ENCODE measurements at places on chromosomes 4 and X.

GRCh38 chrX:132876523-132877338 is 81.7 kb downstream of the HS6ST2 start:
- DNase-seq, result no peak

GRCh38 chrX:80335062-80335830 is 85.0 kb upstream of the TENT5D start:
- DNase-seq, result no peak

DNA sequence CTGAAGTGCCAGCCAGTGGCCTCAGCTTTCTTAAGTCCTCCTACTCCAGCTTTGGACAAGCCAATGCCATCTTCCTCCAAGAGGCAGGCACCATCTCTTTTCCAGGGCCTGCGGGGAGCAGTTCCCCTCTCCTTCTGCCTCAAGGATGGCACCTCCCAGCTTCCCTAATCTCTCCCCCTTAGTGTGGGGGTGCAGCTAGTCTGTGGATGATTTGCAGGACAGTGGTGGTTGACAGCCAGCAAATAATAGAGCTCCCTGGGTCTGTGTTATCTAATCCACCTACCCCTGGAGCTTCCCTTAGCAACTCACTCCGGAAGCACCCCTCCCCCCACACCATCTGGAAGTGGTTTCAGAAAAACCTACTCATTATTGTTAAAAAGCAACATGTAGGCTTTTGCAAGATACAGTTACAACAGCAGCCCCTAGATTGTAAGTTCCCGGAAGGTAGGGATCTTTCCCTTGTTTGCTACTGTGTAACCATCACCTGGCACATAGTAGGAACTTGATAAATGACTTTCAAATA is 247.1 kb downstream of the BCOR start:
- DNase-seq, result peak; percentile 21

DNA sequence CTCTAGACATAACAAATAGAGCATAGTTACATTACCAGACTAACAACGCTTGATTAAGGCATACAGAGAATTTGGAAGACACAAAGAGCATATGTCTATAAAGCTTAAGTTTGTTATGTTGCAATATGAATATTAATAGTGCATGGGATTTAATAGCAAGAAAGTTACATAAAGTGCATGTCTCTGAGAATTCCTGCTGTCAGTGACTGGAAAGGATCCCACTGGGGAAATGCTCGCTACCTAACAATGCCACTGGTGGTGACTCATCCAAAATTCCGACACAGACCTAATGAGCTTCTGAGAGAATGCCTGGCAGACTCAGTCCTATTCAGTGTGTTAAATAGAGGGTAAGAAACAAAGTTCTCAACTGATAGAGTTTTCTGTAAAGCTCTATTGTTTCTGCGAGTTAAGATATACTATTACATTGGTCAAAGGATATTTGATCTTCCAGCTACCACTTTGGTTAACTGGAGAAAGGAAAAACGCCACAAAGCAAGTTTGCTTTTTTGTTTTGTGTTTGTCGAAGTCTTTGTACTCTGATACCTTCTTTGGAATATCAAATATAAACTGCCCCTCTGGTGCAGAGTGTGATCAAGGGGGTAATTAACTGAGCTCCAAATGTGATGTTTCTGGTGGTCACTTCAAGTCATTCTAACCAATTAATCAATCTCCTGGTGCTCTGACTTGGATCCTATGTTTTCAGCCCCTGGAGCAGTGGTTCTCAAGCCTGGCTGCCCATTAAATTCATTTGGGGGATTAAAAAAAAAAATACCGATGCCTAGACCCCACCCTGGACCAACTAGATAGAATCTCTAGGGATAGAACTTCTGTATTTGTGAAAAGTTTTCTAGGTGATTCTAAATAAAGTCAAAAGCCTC is 107.9 kb downstream of the PALLD start:
- no peak for DNase-seq

- DNase-seq, result no peak
Observed at GRCh38 chr4:20565075-20565721, 135.1 kb upstream of the PACRGL start.

GRCh38 chr4:80138551-80139538 is 58.5 kb upstream of the PRDM8 start:
- DNase-seq, result peak; percentile 67

GRCh38 chr4:124449881-124450280 is 262.7 kb downstream of the ANKRD50 start:
- no peak for DNase-seq

DNA sequence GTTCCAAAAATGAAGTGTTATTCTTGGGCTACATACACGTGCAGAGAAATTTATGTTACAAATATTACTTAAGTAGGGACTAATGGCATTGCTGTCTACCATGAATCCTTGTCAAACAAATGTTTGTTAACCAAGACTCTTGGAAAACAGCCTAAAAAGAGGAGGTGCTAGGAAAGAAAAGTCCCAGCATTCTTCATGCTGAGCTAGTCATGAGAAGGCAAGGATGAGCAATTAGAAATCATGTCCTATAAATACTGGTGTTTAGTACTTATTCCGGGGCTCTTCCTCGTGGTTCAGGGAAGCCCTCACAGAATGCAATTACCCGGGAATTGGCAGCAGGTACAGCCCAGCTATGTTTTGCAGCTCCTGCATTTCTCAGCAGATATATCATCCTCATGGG is 378.1 kb upstream of the FTHL17 start:
- DNase-seq, result no peak

DNA sequence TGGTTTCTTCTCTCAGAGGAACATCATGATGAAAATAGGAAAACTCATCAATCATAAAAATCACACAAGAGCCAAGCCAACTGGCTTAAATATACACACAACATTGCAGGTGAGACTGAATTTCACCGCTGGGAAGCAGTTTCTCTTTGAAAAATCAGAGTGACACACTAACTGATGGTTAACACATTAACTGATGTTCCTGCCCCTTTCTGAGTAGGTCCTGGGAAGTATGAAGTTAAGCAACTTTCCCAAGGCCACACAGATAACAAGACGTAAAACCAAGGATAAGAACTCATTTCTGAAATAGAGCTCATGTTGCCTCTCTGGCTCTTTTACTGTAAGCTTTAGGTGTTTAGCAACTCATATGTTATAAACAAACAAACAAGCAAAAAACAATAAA is 813.7 kb upstream of the HS3ST1 start:
- no peak for DNase-seq

GRCh38 chrX:153799326-153799725 is 4.9 kb downstream of the SSR4 start:
- no peak for DNase-seq

DNA sequence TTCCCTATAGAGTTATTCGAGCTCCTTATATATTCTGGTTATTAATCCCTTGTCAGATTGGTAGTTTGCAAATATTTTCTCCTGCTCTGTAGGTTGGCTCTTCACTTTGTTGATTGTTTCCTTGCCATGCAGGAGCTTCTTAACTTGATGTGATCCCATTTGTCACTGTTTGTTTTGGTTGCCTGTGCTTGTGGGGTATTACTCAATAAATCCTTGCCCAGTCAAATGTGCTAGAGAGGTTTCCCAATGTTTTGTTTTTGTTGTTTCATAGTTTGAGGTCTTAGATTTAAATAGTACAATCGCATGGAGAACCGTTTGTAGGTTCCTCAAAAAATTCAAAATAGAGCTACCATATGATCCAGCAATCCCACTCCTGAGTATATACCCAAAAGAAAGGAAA is 2.3 kb upstream of the SYTL5 start:
- DNase-seq, result no peak

- DNase-seq, result no peak
Observed at GRCh38 chr4:168630445-168631187, 133.8 kb downstream of the PALLD start.

GRCh38 chrX:42450228-42450627 is 327.7 kb downstream of the PPP1R2C start:
- DNase-seq, result no peak

- DNase-seq, result no peak
Observed at GRCh38 chrX:40243755-40244515, 146.2 kb upstream of the BCOR start.

- DNase-seq, result no peak
Observed at GRCh38 chrX:136630881-136631280, 17.1 kb upstream of the CD40LG start.
